T-cell (primary cell): ENCODE measurements at places on chromosomes 7 and 10. TPM values are rescaled to one million over a fixed set of nuclear protein-coding genes. Genes with fewer than 3 reads are reported as not detected.

DNA sequence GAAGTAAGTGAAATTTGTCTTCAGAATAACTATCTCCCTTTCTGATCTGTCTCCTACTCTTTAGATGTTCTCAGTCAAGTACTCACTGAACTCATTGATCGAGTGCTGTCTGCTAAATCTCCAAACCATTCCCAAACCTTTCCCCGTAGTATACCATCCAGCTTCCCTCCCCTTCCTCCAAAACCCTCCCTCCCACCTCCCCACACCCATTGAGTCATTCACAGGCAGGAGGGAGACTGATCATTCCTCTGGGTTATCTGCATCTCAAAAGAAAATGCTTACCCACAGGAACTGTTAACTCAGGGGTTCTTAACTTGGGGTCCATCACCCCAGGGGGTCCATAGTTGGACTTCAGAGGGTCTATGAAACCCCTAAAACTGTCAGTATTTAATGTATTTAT, 37.4 kb downstream of the GOT1 start:
- peaks cover 10% of the 10 kb centered on the region for H3K36me3 ChIP-seq
- peaks cover 4% of the 10 kb centered on the region for H3K4me1 ChIP-seq
- H3K27me3 ChIP-seq, result peaks cover 3% of the 10 kb centered on the region
- no peak for DNase-seq
- H3K27ac ChIP-seq, result no peak overlapping the region

DNA sequence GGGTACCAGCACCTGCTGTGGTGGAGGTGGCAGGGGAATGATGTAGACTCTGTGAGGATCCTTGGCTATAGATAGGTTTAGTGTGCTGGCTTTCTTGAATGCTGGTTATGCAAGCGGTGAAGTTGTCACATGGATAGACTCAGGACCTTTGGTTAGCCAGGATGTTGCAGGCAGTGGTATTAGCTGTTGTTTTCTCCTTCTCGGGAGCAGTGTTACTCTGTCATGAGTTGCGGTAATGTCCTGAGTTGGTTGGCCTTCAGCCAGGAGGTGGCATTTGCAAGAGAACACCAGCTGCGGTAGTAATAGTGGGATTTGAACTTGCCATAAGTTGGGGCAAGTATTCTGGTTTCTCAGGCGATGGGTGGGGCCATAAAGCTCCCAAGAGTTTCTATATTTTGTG, 10.8 kb downstream of the AGK start:
- no peak overlapping the region for H3K4me3 ChIP-seq
- H3K4me1 ChIP-seq, result no peaks in the 10 kb centered on the region
- peaks cover 6% of the 10 kb centered on the region for H3K36me3 ChIP-seq
- H3K27ac ChIP-seq, result no peak overlapping the region
- DNase-seq, result no peak
- no peaks in the 10 kb centered on the region for H3K27me3 ChIP-seq

GRCh38 chr10:44060221-44060620, 324.7 kb downstream of the CXCL12 start:
- H3K36me3 ChIP-seq, result no peaks in the 10 kb centered on the region
- DNase-seq, result no peak
- H3K4me1 ChIP-seq, result no peaks in the 10 kb centered on the region
- peaks cover 26% of the 10 kb centered on the region for H3K27me3 ChIP-seq
- no peak overlapping the region for H3K27ac ChIP-seq
- no peak overlapping the region for H3K4me3 ChIP-seq

DNA sequence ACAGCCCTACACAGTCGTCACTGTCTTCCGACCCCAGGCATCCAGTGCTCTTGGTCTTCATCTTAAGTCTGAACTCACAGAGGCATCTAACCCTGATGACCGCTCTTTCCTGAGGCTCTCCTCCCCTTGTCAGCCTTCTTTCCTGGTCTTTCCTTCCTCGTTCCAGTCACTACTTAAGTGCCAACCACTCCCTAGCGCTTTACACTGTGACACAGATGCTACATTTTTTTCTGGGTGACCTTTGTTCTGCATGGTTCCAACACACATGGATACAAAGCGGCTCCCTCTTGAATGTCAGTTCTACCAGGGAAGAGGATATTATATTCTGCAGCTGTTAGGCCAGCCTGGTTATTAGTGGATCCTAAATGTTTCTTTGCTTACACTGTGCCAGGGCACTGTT, 12.7 kb downstream of the YWHAG start:
- H3K36me3 ChIP-seq, result peaks cover 11% of the 10 kb centered on the region
- no peak overlapping the region for H3K27ac ChIP-seq
- no peaks in the 10 kb centered on the region for H3K27me3 ChIP-seq
- peaks cover 12% of the 10 kb centered on the region for H3K4me1 ChIP-seq
- no peak overlapping the region for H3K4me3 ChIP-seq

- no peak overlapping the region for H3K4me3 ChIP-seq
- H3K27ac ChIP-seq, result no peak overlapping the region
- H3K27me3 ChIP-seq, result no peaks in the 10 kb centered on the region
- no peaks in the 10 kb centered on the region for H3K36me3 ChIP-seq
These were observed 43.4 kb downstream of the ZNF503 start for GRCh38 chr10:75358132-75358531.

- H3K4me3 ChIP-seq, result no peak overlapping the region
- no peaks in the 10 kb centered on the region for H3K36me3 ChIP-seq
- H3K27ac ChIP-seq, result no peak overlapping the region
- no peaks in the 10 kb centered on the region for H3K4me1 ChIP-seq
- no peaks in the 10 kb centered on the region for H3K27me3 ChIP-seq
- DNase-seq, result no peak
These were observed 4.3 kb upstream of the PPIF start for GRCh38 chr10:79342811-79343561.

DNA sequence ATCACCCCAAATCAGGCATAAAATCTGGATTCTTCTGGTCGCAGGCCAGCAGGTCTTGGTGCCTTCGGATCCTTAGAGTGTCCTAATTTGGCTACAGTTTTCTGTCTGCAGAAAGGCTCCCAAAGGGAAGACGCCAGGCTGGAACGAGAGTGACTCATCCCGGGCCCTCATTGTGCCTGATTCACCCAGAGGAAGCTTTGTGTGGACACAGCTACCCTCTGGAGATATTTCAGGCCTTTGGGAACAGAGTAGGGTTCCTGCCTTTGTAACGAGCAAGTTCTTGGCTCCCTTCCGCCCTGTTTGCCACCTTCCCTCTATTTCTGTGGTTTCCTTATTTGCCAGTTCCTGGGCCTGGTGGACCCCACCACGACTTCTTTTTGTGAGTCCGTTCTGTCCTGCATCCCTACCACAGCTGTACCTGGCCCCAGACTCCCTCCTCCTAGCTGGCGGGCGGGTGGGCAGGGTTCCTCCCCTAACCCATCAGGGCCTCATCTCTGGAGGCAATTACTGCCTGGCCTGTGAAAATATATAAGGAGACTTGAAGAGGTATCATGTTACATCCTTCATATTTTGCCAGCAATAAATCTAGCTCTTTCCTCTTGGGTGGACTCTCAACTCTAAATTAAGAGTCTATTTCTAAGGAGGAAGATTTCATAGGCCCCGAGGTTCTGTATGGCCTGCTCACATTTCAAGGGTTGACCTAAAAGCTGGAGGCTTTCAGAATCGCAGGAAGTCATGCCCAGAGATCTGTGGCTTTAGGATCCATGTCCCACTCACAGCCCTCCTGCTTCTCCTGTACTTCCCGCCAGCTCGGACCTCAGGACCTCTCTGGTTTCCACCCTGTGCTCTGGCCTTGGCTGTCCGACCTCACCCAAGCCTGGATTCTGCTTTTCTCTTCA, 219.2 kb upstream of the ZNF32 start:
- H3K27me3 ChIP-seq, result peaks cover 9% of the 10 kb centered on the region
- no peaks in the 10 kb centered on the region for H3K36me3 ChIP-seq
- no peak for DNase-seq
- no peaks in the 10 kb centered on the region for H3K4me1 ChIP-seq

DNA sequence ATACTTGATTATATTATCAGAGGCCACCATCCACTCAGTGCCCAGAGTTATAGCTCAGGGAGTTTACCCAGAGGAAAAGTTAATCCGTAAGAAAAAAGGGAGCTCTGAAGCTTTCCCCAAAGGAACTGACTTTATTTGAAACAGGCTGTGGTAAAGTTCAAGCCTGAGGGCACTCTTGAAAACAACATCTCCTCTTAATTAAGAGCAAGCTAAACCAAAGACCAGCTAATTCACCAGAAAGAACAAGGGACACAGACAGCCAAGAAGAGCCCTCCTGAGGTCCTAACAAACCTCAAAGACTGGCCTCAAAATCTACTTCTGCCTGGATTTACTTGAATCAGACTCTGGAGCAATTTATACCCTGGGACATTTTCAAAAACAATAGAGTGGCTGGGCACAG, 159.6 kb upstream of the CHST15 start:
- H3K27ac ChIP-seq, result no peak overlapping the region
- no peak for DNase-seq
- no peak overlapping the region for H3K4me3 ChIP-seq
- H3K36me3 ChIP-seq, result no peaks in the 10 kb centered on the region
- no peaks in the 10 kb centered on the region for H3K27me3 ChIP-seq

DNA sequence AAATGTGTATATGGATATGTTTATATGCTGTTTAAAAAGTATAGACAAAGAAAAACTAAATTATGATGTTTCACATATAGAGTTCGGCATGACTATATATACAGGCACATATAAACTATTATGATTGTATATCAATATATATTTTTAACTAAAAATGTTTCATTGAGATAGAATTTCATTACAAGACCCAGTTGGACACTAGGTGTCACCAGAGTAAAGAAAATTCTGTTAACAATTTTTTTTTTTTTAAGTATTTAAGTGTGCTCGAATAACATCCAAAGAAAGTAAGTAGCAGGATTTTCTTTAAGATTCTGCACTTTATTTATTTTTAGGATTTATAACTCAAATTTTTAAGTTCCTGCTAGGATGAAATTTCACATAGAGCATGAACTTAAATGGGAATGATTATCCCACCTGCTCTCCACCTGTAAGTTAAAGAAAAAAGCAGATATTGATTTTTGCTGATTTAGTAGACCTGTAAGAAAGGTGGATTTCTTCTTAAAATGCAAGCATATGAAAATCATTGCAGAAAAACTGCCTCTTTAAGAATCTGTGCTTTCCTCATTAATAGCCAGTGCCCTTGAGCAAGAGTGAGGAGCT, 961.5 kb downstream of the PCDH15 start:
- H3K4me3 ChIP-seq, result no peak overlapping the region
- no peak for DNase-seq
- no peaks in the 10 kb centered on the region for H3K36me3 ChIP-seq
- H3K27ac ChIP-seq, result no peak overlapping the region
- H3K27me3 ChIP-seq, result no peaks in the 10 kb centered on the region
- no peaks in the 10 kb centered on the region for H3K4me1 ChIP-seq

DNA sequence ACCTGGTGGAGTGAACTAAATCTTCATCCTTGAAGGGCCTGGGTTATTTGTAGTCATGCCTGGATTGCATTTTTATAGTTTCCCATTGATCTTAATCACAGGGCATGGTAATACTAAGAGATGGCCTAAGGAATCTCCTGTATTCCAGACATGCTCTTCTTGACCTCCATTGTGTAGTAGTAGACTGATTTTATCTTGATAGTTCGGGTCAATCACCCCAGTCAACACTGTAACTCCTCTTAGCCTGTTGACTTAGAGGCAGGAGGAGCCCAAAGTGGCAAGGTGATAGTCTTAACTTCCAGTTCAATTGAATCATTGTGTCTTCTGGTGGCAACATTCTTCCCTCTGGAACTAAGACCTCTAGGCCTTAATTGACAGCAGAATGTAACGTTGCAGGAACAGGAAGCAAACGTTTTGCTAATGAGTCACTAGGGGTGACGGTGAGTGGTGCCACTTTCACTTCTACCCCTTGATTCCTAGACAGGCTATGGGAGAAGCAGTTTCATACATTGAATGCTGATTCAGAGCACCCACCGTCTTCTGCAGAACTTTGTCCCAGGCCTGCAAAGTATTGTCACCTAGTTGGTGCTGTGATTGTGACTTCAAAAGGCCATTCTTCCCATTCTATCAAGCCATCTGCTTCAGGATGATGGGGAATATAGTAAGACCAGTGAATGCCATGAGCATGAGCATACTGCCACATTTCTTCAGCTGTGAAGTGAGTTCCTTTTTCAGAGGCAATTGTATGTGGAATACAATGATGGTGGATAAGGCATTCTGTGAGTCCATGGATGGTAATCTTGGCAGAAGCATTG, 24.0 kb upstream of the PAPSS2 start:
- no peak for DNase-seq
- no peaks in the 10 kb centered on the region for H3K36me3 ChIP-seq
- no peak overlapping the region for H3K27ac ChIP-seq
- H3K4me3 ChIP-seq, result no peak overlapping the region
- no peaks in the 10 kb centered on the region for H3K4me1 ChIP-seq

- no peaks in the 10 kb centered on the region for H3K27me3 ChIP-seq
- no peak overlapping the region for H3K4me3 ChIP-seq
- DNase-seq, result no peak
- no peaks in the 10 kb centered on the region for H3K4me1 ChIP-seq
- H3K36me3 ChIP-seq, result no peaks in the 10 kb centered on the region
These were observed 296.6 kb downstream of the PLXNA4 start for GRCh38 chr7:132279718-132280117.

DNA sequence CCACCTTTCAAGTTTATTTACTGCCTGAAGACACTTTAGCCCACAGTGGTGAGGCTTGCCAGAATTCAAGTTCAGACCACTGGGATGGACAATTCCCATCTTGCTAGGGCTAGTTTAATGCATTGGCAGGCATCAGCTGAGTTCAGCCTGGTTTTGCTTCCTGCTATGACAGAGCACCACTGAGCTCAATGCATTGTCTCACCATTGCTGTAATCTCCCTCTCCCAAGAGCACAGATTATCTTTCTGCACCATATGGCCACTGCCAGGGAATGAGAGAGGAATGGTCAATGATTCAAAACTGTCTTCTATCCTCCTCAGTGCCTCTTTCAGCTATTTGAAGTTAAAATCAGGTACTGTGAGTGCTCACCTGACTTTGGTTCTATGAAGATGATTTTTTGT, 160.8 kb downstream of the XPNPEP1 start:
- no peaks in the 10 kb centered on the region for H3K36me3 ChIP-seq
- no peak overlapping the region for H3K27ac ChIP-seq
- H3K4me1 ChIP-seq, result no peaks in the 10 kb centered on the region
- H3K4me3 ChIP-seq, result no peak overlapping the region

- no peak for DNase-seq
- H3K27me3 ChIP-seq, result no peaks in the 10 kb centered on the region
- no peak overlapping the region for H3K4me3 ChIP-seq
- no peak overlapping the region for H3K27ac ChIP-seq
These were observed 13.8 kb upstream of the POT1 start for GRCh38 chr7:124943472-124943871.

- no peaks in the 10 kb centered on the region for H3K36me3 ChIP-seq
- H3K4me3 ChIP-seq, result no peak overlapping the region
- no peak for DNase-seq
- no peaks in the 10 kb centered on the region for H3K4me1 ChIP-seq
- H3K27ac ChIP-seq, result no peak overlapping the region
These were observed 182.6 kb upstream of the CXCL12 start for GRCh38 chr10:44567471-44567870.

Gene CHAT
- not detected for total RNA-seq

Gene COL26A1
- 0.09 TPM for total RNA-seq

Gene DYDC2
- not detected for total RNA-seq

Gene HECW1
- total RNA-seq, result not detected

Gene BTBD16
- total RNA-seq, result not detected

Gene TMEM178B
- total RNA-seq, result 0.18 TPM

Gene INTS1
- 103 TPM for total RNA-seq

Gene OR13A1
- total RNA-seq, result not detected
